ENCODE measurements at places on chromosomes 2 and 18.
A peak's percentile ranks its signal among the peaks of the same experiment; 100 is the strongest.

DNA sequence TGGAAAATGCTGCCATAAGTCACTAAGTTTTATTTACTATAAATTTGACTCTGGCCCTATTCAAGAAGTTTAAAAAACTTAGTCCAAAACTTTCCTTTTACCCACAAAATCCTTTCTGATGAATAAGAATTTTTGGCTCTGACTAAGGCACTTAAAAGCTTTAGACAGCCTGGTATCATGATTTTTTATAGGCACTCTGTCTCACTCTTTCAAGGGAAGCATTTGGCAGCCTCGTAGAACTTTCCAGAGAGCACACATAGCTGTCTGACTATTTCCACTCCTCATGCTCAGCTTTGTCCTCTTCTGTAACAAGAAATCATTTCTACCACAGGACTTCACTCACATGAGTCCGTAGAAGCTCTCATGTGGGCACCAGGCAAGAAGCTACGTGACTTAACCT lies 32.3 kb upstream of the XDH start:
- DNase-seq: no peak

- peak; percentile 40 for DNase-seq
Observed at GRCh38 chr18:79386547-79386946, 9.2 kb upstream of the NFATC1 start.

DNA sequence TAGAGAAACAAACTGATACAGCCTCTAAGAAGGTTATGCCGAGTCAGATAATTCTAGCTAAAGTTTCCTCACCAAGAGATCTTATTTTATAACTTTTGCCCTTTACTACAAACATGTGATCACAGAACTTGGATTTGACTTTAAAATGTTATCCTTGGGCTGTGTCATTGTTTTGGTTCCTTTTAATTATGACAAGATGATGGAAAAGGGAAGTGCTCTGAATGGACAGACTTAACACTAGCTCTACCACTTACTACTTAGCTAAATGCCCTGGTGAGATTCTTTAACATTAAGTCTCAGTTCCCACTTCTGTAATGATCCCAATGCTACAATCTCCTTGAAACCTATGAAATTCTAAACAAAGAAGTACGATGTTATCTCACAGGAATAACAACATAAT lies 69.9 kb downstream of the RTTN start:
- no peak for DNase-seq

DNA sequence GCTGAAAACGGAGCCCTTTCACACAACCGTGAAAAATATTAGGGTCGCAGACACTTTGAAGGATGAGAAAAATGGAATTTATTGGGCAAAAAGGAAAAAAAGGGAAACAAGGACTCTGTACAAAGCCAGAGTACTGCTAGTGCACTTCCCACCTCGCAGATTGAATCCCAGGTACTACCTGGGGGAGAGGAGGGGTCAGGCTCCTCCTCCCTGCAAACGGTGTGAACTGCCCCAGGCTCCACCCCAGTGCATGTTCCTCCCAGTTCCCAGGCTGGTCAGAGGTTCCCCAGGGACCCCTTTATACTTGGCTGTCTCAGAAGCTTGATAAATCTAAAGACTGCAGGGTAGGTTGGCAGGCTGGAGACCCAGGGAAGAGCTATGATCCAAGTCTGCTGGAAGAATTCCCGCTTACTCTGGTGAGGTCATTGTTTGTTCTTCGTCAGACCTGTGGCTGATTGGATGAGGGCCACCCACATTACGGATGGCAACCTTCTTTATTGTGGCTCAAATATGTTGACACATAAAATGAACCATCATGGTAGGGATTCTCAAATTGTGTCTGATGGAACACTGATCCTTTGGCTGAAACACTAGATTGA lies 290.4 kb upstream of the POU3F3 start:
- no peak for DNase-seq

- no peak for DNase-seq
Observed at GRCh38 chr2:71948781-71949536, 198.7 kb downstream of the CYP26B1 start.

GRCh38 chr2:37301408-37301807 lies 23.2 kb downstream of the PRKD3 start:
- no peak for DNase-seq

DNA sequence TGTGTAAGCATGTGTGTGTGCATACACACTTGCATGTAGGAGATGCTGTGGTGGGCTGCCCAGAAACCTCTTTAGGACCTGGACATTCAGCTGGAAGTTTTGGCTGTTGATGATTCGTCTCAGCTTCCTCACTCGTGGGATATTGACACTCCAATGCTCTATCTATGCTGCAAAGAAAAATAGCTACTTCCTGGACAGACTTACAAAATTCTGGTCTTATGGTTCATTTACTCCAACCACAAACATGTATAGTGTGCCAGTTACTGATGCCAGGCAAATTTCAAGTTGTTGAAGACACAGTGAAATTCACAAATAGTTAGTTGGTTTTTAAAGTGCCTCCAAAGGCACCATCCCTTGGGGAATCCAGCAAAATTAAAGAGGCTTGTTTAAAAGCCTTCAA lies 882.6 kb downstream of the CPS1 start:
- DNase-seq: no peak

GRCh38 chr18:36066001-36066400 lies 1.4 kb downstream of the RPRD1A start:
- no peak for DNase-seq

DNA sequence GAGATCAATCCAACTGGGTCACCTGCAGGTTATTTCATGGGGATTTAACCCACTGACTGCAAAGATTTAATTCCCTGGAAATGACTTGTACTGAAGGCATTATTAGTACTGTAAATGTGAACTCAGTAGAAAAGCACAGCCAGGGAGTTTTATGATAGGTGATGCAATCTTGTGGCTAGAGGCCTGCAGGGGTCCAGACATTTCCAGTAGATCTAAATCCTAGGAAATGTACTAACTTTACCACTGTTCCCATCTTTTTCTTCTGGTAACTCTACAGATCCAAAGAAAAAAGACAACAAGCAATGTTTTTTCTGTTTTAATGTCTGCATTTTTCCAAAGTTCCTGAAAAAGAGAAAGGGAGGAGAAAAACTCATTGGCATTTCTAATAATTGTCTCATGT lies 500.1 kb downstream of the ARHGAP15 start:
- DNase-seq: no peak

DNA sequence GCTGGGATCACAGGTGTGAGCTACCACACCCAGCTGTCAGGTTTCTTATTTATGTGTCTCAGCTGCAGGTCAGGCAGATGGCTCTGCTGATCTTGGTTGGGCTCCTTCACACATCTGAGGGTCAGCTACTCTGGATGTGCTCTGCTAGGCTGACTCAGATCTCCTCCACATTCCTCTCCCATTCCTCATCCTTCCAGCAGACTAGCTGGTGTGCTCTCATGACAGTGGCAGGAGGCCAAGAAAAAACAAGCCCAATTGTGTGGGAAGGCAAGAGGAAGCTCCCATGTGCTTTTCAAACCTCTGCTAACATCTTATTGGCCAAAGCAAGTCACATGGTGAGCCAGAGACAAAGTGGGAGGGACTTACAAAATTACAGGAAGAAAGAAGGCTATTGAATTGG lies 11.7 kb upstream of the MSH6 start:
- DNase-seq: no peak

- no peak for DNase-seq
Observed at GRCh38 chr2:98454073-98454472, 9.4 kb downstream of the INPP4A start.

DNA sequence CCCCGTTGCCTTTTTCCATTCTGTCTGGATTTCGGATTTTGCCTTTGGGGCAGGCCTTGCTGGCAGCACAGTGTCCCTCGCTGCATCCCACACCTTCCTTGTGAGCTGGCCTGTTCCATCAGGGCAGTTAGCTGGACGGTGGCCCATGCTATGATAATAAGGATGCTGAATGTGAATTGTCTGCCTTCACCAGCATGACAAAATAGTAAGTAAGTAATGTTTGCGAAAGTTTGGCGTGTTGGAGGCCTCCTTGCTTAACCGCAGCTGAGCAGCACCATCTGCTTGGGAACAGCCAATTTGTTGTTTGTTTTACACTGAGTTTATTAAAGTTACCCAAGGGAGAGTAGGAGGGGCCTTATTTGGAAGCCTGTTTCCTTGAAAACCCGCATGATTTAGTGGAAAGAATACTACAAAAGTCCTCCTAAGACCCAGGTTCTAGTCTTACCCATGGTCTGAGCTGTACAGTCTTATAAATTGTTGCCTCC lies 469.7 kb upstream of the FANCL start:
- DNase-seq: no peak

DNA sequence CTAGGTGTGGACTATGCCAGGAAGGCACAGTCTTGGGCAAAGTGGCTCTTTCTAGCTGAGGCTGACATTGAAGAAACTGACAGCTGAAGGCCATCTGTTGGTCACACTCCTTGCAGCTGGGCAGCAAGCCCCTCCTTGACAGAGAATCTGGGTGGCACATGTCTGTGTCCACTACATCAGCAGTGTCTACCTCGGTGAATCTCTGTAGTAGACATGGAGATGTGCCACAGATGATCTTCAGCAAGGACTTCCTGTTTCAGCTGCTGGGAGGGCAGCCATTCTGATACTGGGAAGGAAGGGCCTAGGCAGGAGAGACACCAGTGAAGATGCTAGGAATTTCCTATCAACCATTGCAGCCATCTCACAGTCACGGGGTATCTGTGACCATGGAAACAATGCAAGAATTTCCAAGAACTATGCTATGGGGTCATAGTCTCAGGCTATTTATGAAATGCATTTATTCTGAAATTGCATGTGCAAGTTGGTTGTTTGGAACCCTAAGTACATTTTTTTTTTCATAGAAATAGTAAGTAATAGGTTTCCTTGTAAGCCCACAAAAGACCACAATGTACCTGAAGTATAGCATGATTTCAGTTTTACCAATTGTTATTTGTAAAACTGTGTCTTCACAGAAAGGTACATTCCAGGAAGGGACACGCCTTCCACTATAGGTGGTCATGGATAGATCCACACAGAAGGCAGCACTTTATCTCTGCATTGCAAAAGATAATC lies 63.8 kb upstream of the DARS1 start:
- DNase-seq: peak; percentile 55

DNA sequence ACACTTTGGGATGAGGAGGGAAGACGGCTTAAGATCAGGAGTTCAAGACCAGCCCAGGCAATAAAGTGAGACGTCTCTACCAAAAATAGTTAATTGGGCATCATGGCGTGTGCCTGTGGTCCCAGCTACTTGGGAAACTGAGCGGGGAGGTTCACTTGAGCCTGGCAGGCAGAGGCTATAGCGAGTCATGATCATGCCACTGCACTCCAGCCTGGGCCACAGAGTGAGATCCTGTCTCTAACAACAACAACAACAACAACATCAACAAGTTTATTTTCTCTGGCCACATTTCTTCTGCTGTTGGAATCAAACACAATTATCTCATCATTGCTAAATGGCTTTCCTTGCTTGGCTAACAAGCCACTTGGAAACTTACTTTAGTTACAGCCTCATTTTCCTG lies 13.4 kb downstream of the NIFK start:
- DNase-seq: no peak

GRCh38 chr2:118255771-118256372 lies 167.6 kb downstream of the INSIG2 start:
- DNase-seq: no peak

DNA sequence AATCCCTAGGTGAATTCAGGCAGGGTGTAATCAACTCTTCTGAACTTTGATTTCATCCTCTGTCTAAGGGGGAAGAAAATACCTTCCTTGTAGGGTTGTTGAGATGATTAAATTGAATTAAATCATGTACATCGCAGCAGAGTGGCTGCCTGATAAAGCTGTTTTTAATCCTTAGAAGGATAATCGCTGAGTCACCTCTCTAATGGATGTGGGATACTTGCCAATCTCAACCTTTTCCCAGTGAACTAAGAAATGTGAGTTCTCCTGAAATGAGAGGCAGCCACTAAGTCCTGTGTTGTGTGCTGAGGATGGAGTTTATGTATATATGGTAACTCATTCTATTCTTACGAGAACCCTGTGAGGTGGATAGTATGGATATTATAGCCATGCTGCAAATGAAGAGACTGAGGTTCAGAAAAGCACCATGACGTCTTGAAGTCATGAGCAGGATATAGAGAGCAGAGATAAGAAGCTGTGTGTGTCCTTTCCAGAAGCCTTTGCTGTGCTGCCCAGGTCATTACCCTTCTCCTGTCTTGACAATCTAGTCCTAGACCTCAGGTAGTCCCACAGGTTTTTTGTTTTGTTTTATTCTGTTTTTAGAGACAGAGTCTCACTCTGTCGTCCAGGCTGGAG lies 93.3 kb downstream of the HNRNPLL start:
- DNase-seq: no peak

GRCh38 chr2:100043081-100043890 lies 99.1 kb downstream of the AFF3 start:
- DNase-seq: no peak

GRCh38 chr2:119473621-119474370 lies 42.1 kb downstream of the TMEM37 start:
- DNase-seq: peak; percentile 20

GRCh38 chr2:187552828-187553681 lies 1.2 kb downstream of the TFPI start:
- DNase-seq: no peak

- DNase-seq: no peak
Observed at GRCh38 chr2:98615481-98615880, 7.1 kb downstream of the UNC50 start.

GRCh38 chr2:196195302-196195701 lies 23.9 kb upstream of the STK17B start:
- DNase-seq: no peak

DNA sequence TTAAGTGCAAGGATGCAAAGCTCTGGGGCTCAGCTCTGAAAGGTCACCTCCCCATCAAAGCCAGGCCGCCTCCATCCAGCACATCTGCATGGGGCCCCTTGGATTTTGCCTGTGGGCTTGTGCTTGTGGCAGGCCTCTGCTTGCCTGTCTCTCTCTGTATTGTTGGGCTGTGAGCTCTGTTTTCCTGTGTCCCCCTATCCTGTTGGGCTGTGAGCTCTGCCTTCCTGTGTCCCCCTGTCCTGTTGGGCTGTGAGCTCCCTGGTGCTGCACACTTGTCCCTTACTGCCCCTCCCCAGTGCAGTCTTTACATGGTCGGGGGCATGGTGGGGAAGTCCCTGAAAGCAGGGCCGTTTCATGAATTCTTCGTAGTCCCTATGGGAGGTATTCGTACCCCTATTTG lies 49.2 kb upstream of the PDIA6 start:
- DNase-seq: no peak

DNA sequence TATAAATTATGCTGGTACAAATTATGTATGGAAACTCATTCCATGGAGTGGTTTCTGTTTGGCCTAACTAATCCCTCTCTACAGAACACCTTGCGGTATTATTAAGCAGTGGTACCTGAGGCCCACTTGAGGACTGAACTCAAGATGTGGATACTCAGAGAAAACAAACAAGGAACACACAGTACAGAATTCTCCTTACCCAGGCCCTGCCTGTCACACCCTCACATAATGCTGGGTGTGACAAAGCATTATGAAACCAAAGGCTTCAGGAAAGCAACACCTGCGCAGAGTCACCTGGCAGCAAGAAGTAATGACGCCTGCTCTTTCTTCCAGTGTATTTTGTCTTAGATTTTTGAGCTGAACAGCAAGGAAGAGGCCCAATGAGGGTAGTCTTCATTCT lies 264.7 kb downstream of the PAX3 start:
- DNase-seq: no peak

DNA sequence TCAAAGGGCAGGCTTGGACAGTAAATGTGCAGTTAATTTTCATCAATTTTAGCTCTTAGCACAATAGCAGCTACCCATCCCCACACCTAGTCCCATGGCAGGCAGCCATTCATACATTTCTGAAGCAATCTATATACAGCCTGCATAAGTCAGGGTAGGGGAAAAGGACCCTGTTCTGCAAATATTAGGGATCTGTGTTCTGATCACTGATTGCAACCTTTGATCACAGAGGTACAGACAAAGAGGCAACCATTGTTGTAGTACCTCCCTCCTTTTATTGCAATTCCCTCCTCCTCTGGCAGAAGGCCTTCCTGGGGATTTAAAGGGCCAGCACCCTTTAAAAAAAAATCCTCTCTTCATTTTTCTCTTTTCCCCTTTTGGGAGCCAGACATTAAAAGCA lies 58.3 kb downstream of the KANSL1L start:
- no peak for DNase-seq
